ENCODE measurements at places on chromosomes 11 and 22. TPM values are rescaled to one million over a fixed set of nuclear protein-coding genes. Genes with fewer than 3 reads are reported as not detected.

Gene SEC14L6
- total RNA-seq: not detected

Gene FOLR1
- total RNA-seq: not detected

Gene FXYD2
- not detected for total RNA-seq

Gene VSIG10L2
- not detected for total RNA-seq

Gene F2
- not detected for total RNA-seq

Gene NNMT
- 292 TPM for total RNA-seq

Gene APOC3
- not detected for total RNA-seq

Gene UBQLN3
- total RNA-seq: under 0.01 TPM

Gene OR10A2
- not detected for total RNA-seq

Gene CLDN5
- 11.2 TPM for total RNA-seq

Gene MLC1
- 0.08 TPM for total RNA-seq

Gene TMEM86A
- 1.2 TPM for total RNA-seq

Gene DBX1
- not detected for total RNA-seq

Gene RAC2
- 32.8 TPM for total RNA-seq

Gene SERPIND1
- total RNA-seq: not detected

Gene OR10A3
- total RNA-seq: not detected

Gene MS4A15
- total RNA-seq: not detected

Gene TMEM191C
- 0.13 TPM for total RNA-seq

Gene LMO1
- total RNA-seq: not detected

Gene WNT7B
- total RNA-seq: 6.6 TPM

Gene FREY1
- total RNA-seq: not detected

Gene NCR3LG1
- 5.3 TPM for total RNA-seq

Gene DERL3
- total RNA-seq: not detected

Gene SLC22A12
- not detected for total RNA-seq

Gene OR52H1
- total RNA-seq: 0.16 TPM

Gene MYO7A
- total RNA-seq: not detected

Gene PRR5
- total RNA-seq: 11.4 TPM

Gene TMEM191B
- 2.2 TPM for total RNA-seq

Gene OR51G1
- total RNA-seq: not detected

Gene OR4B1
- not detected for total RNA-seq

Gene NXPE2
- not detected for total RNA-seq

Gene RFPL3
- total RNA-seq: not detected

Gene CEND1
- 3.8 TPM for total RNA-seq

Gene C22orf42
- not detected for total RNA-seq

Gene GVQW3
- total RNA-seq: 1.7 TPM

Gene HBB
- not detected for total RNA-seq

Gene C11orf65
- 1.0 TPM for total RNA-seq

Gene NPTXR
- 4.4 TPM for total RNA-seq

Gene PIK3IP1
- 22.3 TPM for total RNA-seq

Gene CFAP300
- 16.8 TPM for total RNA-seq

Gene PDE2A
- 0.24 TPM for total RNA-seq

Gene FAR1
- total RNA-seq: 20.9 TPM

Gene C22orf15
- 0.52 TPM for total RNA-seq

Gene KRTAP5-11
- not detected for total RNA-seq

Gene NOX4
- 10.5 TPM for total RNA-seq

Gene CCDC116
- total RNA-seq: 0.16 TPM

Gene FZD4
- 5.8 TPM for total RNA-seq

Gene TRPM5
- total RNA-seq: not detected

Gene MFNG
- total RNA-seq: not detected

Gene THY1
- total RNA-seq: 249 TPM

Gene MMP11
- 10.9 TPM for total RNA-seq

Gene OR52B4
- not detected for total RNA-seq

Gene SLC1A2
- 0.26 TPM for total RNA-seq

Gene LRRC74B
- not detected for total RNA-seq

Gene ZFTA
- total RNA-seq: 44.0 TPM

Gene EMID1
- total RNA-seq: 1.1 TPM

Gene TRIM51G
- not detected for total RNA-seq

Gene TAF10
- total RNA-seq: 51.3 TPM

Gene IFITM5
- total RNA-seq: not detected
